ENCODE measurements at places on chromosomes 6 and 20.

GRCh38 chr6:52511572-52512151, 65.2 kb downstream of the TRAM2 start:
- no peak for DNase-seq

- DNase-seq, result no peak
Measured at GRCh38 chr6:5004373-5005037, 668 bp upstream of the RPP40 start.

DNA sequence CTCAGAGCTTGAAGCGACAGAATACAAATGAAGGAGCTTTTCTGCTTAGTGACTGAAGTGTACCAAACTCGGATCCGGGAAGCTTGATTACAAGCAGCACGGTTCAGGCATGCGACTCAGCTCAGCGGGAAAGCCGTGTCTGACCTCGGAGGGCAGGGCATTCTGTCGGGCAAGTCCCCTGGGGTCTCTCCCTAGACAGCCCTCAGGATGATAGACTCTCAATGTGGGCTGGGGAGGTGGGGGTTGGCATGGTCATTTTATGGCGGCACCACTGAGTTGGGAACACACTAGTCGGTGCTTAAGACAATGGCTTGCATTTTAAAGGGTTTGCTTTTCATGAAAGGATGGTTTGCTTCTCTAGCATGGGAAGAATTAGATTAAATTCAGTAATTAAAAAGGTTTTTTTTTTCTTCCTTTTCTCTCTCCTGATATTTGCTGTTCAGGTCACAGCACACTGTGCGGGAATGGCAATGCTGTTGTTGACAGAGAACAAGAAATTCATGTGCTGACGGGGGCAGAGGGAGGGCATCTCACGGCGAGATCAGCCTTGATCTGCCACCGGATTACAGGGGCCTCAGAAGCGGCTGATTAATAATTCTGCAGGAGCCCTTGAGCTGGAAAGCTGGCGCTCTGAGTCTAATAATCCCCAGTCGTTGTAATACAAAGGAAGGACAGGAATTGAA, 80.7 kb upstream of the TRAF3IP2 start:
- no peak for DNase-seq

DNA sequence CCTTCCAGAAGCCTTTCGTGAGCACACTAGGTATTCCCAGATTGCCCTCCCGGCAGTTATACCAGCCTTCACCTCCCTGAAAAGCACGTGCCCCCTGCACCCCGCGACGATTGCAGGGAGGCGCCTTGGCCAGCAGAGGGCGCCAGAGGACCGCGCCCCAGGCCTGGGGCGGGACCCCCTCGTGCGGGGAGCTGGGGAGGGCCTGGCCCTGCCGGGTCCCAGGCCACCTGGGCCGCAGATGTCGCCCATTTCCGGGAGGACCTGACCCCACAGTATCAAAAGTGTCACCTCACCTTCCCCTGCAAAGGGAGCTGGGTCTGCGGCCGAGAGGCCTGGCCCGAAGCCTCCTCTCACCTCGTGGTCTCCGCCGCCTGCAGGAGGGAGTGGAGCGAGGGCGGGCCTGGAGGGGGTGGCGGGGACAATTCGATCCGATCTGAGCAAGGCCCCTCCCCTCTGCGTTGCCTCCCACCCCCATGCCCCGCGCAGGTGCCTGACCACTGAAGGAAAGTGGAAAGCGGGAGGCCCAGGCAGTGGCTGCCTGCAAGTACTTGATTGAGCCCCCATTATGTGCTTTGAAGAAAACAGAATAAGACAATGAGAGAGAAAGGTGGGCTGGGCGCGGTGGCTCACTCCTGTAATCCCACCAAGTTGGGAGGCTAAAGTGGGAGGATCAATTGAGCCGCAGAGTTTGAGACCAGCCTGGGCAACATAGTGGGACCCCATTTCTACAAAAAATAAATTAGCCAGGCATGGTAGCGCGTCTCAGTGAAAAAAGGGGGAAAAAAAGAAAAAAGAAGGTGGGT, 3.5 kb upstream of the SNAI1 start:
- DNase-seq, result peak; percentile 25

DNA sequence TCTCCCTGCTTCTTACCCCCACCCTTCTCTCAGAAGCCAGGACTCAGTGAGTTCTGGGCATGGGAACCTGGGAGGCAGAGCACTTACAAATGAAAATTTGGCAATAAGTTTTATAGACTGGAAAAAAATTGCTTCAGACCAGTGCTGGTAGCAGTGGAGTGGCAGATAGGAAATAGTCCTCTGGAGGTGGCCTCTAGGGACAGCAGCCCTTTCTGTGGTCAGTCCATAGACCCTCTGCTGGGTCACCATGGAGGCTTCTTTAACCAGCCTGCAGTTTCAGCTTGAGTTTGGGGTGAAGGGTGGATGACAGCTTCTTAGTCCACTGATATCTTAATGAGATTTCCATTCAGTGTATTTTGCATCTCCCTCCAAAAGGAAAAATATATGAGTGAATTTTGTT, 179.1 kb downstream of the ARID1B start:
- no peak for DNase-seq

GRCh38 chr6:166507809-166508564, 78.5 kb downstream of the RAMACL start:
- no peak for DNase-seq

GRCh38 chr20:44203161-44203560, 7.4 kb downstream of the OSER1 start:
- DNase-seq, result no peak

GRCh38 chr20:43462660-43463526, 5.2 kb downstream of the SRSF6 start:
- no peak for DNase-seq

- DNase-seq, result peak; percentile 25
Measured at GRCh38 chr20:63756648-63756991, 17.0 kb downstream of the SLC2A4RG start.

DNA sequence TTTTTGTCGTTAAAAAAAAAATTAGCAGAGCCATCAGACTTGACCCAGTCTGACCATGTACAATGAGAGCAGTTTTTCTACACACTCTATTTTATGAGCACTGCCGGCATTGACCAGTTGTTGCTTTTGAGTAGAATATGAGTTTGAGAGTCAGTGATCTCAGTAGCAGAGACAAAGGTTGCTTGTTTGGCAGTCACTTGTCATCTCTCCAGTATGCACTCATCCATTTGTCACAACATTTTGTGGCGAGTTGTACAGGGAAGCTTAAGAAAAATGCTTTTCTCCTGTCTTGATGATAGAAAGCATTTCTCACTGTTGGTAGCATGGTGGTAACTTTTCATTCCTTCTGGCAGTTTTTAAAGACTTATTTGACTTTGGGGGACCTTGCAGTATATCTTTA, 159.9 kb downstream of the MMS22L start:
- DNase-seq, result no peak

- DNase-seq, result no peak
Measured at GRCh38 chr6:43645613-43645964, 753 bp downstream of the RSPH9 start.

DNA sequence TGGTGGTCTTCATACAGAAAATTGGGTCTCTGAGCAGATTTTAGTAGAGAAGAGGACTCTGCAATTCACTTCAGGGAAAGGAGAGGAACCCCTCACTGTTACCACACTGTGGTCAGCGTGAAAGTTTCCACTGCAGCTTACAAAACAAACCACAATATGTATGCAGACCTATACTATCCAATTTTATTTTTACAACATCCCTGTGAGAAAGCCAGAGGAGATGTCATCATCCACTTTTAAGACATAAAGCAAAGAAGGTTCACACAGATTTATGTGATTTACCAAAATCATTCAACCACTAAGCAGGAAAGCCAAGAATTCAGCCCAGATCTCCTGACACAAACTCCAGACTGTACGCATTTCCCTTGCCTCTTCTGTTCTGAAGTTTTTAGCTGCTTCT, 442.4 kb downstream of the FRK start:
- no peak for DNase-seq

DNA sequence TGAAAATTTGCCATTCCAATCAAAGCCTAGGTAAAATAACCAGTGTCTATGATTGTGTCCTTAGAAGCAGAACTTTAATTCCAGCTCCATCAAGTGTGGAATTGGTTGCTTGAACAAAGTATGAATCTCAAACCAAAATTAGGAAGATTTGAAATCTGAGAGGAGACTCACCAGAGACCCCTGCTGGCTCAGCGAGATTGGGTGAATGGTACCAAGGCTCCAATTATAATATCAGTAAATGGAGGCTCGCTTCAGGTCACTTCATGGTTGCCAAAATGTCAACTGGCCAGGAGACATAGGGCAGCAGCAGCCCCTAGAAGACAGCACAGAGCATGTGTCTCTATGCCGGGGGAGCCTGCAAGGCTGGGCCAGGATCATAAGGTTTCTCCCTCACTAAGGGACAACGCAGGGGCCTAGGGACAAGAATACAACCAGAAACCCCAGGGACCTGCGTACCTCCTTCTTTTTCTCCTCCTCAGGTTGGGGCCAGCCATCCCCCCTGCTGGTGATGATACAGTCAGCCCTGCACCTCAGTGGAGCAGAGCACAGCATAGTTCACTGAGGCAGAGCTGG, 14.0 kb downstream of the RBL1 start:
- no peak for DNase-seq

DNA sequence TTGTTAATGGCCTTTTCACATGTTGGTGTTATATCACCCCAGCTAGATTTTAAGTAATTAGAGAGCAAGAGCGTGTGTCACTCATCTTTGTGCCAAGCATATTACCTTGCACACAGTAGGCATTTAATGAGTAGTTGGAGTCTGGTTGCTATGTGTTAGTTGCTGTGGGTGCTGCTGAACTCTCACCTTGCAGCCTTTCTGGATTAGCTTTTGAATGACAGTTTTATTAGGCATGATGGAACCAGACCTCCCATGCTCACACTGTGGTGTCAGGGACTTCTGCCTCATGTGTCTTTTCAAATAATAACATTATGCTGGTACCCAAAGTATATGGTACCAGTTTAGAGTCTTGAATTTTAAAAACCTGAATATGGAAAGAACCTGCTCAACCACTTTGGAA, 55.9 kb downstream of the TRAF3IP2 start:
- no peak for DNase-seq

GRCh38 chr6:41715795-41716515, 19.5 kb downstream of the TFEB start:
- DNase-seq, result no peak

DNA sequence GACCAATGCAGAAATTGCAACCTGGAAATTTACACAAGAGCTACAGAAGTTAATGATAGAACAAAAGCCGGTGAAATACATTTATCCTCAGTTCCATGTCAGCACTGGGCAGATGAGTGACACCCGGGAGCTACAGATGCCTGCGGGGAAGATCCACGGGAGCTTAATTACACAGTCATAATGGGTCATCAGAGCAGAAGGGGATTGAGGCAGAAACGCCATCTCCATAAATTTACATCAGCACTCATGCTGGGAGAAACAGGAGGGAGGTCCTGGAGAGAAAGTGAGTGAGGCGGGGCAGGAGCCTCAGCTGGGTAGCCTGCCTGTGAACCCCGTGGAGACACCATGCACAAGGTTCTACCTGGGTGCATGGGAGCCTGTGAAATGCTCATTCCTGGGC, 37.6 kb upstream of the CST7 start:
- no peak for DNase-seq

Data from HL-60 (cell line).